Right lobe of liver (tissue), 6 donors: ENCODE measurements at places on chromosomes 6 and 20. TPM values are rescaled to one million over a fixed set of nuclear protein-coding genes. Genes with fewer than 3 reads are reported as not detected.
A peak's percentile ranks its signal among the peaks of the same experiment; 100 is the strongest.

USP49 gene
- 1.2 TPM for total RNA-seq

DNA sequence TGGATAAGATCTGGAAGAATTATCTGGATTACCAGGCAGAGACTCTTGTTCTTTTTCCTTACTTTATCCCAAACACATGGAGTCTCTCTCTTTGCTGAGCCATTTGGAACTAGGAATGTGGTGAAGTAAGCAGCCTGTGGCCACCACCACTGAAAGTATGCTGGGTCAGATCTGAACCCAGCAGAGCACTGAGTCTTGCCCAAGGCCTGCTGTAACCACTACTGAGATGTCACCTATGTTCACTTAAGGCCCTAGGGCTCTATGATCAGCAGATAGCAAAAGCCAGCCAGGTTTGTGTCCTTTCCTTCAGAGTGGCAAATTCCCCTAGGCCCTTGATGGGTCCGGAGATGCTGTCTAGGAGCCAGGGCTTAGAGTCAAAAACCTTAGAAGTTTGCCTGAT lies 103.3 kb upstream of the PLN start:
- DNase-seq = no peak

DNA sequence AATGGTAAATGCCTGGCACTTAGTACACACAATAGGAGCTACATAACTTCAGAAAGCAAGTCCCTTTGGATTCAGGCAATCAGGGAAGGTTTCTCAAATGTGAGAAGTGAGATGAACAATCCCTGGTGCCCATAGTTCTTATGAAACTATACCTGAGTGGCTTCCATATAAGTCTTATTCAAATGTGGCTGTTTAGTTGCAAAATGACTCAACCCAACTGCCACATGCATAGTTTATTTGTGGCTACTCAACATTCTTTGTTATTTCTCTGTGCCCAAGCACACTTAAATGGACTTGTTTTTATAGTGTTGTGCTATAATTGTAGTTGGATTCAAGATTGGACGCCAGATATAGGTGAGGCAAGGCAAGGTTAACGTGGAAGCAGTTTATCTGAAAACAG lies 93.7 kb upstream of the ATXN1 start:
- no peak for DNase-seq

DNA sequence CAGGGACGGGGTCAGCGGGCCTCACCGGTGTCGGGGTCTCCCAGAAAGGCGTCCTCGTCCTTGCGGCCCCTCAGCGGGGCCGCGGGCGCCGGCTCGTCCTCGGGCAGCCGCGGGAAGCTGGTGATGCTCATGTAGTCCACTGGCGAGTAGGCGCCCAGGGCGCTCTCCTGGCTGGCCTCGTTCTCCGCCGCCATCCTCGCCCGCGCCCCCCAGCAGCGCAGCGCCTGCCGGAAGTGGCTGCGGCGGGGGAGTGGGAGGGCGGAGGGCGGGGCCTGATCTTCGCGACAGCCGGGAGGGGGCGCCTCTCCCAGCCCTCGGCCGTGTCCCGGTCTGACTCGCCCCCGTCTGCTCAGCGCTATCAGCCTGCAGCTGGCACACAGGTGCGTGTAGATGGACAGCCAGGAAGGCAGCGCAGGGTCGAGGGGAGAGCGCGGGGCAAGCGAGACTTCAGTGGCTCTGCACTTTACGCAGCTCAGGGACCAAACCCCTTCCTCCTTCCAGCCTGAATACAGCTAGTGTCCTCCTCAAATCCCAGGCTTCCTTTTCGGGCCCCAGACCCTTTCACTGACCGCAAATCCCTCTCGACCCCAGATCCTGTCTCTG lies at the start of gene GGT7:
TSS of gene GGT7 (minus strand) at position 235 of the 603 bp plus-strand sequence. CDS start at position 194, 41 bp downstream.
- peak; percentile 85 for DNase-seq
